ENCODE measurements at places on chromosomes 6 and 20.
A peak's percentile ranks its signal among the peaks of the same experiment; 100 is the strongest.

DNA sequence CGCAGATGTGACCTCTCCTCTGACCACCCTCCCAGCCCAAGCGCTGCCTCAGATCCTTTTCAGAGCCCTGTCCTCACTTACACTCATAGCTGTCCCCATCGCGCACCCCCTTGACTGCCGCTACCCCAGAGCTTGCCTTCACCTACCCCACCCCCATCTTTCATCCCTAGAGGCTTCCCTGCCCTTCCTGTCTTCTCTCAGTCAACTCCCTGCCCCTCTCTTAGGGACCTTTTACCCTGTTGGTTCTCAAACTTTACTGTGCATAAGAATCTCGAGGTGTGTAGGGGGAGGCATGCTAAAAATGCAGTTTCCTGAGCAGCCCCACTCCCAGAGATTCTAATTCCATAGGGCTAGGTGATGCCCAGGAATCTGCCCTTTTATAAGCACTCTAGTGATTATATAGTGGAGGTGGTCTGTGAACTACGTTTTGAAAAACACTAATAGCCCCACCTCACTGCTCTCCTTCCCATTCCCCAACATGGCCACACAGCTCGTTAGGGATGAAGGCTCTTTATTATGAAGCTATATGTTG lies 725 bp downstream of the TM9SF4 start:
- DNase-seq = no peak

- no peak for DNase-seq
These were observed 168.4 kb upstream of the AHI1 start for GRCh38 chr6:135665935-135666334.

DNA sequence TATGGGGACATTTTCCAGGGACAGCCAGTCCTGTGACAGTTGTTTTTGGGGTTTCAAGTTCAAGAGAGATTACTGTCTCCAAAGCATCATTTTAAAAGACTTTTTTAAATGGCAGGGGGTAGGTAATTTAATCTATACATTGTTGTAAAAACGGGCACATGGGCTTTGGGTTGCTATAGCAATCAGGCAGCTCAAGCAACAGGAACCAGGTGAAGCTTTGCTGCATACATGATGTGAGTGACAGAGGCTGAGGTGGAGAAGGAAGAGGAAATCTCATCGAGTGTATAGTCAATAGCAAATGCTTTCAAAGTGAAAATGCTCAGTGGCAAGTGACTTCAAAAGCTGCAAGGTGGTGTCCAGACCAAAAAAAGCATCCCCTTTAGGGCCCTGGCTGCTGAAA lies 277.4 kb upstream of the JAG1 start:
- DNase-seq = no peak

GRCh38 chr6:11650025-11650696 lies 112.6 kb downstream of the TMEM170B start:
- peak; percentile 22 for DNase-seq

GRCh38 chr20:34262488-34263288 lies 21.5 kb downstream of the ASIP start:
- DNase-seq = no peak

DNA sequence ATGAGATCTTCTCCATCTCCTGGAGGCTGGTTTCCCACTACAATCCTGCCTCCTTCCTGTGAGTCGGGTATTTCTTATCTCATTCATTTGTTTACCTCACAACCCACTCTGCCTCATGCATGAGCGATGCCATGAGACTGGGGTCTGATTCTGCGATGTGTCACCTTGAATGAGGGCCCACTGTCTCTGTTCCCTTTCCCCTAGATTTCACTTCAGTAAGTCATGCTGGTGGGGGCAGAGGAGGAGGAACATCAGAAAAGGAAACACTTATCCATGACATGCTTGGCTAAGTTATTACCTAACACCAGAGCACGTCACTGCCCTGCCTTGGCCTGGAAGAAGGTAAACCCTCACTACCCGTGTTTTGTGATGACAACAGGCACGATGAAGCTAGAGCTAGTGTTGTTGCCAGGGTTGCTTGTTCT lies 337.4 kb upstream of the PRDM1 start:
- DNase-seq = no peak

GRCh38 chr20:6626805-6627204 lies 140.7 kb upstream of the BMP2 start:
- no peak for DNase-seq

- no peak for DNase-seq
These were observed 75.8 kb downstream of the SNAP91 start for GRCh38 chr6:83633149-83633548.

Measured in skin of body (tissue), 3 donors.